ENCODE measurements at places on chromosomes 16 and 17.
A peak's percentile ranks its signal among the peaks of the same experiment; 100 is the strongest.

DNA sequence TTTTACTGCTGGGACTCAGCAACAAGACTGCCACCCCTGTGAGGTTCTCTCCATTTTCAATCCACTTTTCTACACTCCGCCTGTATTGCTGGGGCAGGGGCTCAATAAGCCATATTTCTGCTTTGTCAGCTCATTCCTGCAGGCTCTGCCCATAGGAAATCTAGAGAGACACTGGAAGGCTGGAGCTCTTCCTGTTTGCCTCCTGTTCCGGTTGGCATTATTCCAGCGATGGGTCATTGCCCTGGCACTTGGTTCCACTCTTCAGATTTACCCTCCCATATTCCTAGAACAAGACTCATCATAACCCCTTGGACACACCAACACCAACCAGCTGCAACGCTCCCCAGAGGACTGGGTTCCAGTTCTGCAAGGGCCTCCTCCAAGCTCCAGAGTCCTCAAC is 210.4 kb downstream of the CA10 start:
- no peak for DNase-seq

- DNase-seq, result peak; percentile 78
These were observed 51.5 kb upstream of the MGAT5B start for GRCh38 chr17:76816590-76817135.

GRCh38 chr17:81253358-81254131 is 14.4 kb downstream of the NDUFAF8 start:
- peak; percentile 76 for DNase-seq

DNA sequence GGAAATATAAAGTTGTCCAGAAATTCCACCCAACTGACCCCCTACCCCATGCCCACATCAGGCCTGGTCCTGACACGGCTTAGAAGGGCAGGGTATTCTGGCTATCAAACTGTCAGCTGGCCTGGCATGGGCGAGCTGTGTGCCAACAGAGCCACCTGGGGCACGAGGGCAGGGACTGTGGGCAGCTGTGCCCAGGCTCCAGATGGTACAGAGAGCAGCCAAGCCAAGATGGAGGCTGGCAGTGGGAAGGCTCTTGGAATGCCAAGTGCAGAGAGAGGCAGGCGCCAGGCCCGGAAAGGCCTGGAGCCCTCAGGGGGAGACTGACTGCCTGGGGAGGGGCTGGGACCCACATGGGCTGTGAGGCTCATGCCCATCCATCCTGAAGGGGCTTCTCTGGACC is 24.3 kb upstream of the PHF12 start:
- DNase-seq, result no peak

- no peak for DNase-seq
These were observed 1.8 kb upstream of the MIF4GD start for GRCh38 chr17:75272848-75273184.

- peak; percentile 7 for DNase-seq
These were observed 58.1 kb upstream of the ADORA2B start for GRCh38 chr17:15886804-15887203.

All from Ammon's horn (tissue), 1 donor.